ENCODE measurements at places on chromosomes 2 and 18. TPM values are rescaled to one million over a fixed set of nuclear protein-coding genes. Genes with fewer than 3 reads are reported as not detected.

ABCG8 gene
- 0.15 TPM for polyA plus RNA-seq

GRHL1 gene
- polyA plus RNA-seq = 0.80 TPM

MEIS1 gene
- polyA plus RNA-seq = 44.9 TPM

MDH1B gene
- polyA plus RNA-seq = 1.0 TPM

RALB gene
- 21.9 TPM for polyA plus RNA-seq

GNAL gene
- 1.3 TPM for polyA plus RNA-seq

RGPD5 gene
- 2.2 TPM for polyA plus RNA-seq

TCF23 gene
- polyA plus RNA-seq = 0.09 TPM

CCDC150 gene
- polyA plus RNA-seq = 0.12 TPM

SERPINB12 gene
- polyA plus RNA-seq = not detected

GEN1 gene
- polyA plus RNA-seq = 4.8 TPM

HOXD4 gene
- 1.6 TPM for polyA plus RNA-seq

RAB27B gene
- not detected for polyA plus RNA-seq

RFTN2 gene
- 2.0 TPM for polyA plus RNA-seq

DTNB gene
- polyA plus RNA-seq = 7.2 TPM

AMER3 gene
- not detected for polyA plus RNA-seq

KIAA2012 gene
- polyA plus RNA-seq = not detected

LYPD1 gene
- not detected for polyA plus RNA-seq

GALNT3 gene
- polyA plus RNA-seq = 1.1 TPM

TUBA3E gene
- polyA plus RNA-seq = 48.3 TPM

RAPGEF4 gene
- 5.2 TPM for polyA plus RNA-seq

TPGS2 gene
- polyA plus RNA-seq = 12.4 TPM

EIF5B gene
- polyA plus RNA-seq = 176 TPM

Measured in heart right ventricle (tissue), 16 donors.